ENCODE measurements at places on chromosomes 7 and 10.
A peak's percentile ranks its signal among the peaks of the same experiment; 100 is the strongest.

DNA sequence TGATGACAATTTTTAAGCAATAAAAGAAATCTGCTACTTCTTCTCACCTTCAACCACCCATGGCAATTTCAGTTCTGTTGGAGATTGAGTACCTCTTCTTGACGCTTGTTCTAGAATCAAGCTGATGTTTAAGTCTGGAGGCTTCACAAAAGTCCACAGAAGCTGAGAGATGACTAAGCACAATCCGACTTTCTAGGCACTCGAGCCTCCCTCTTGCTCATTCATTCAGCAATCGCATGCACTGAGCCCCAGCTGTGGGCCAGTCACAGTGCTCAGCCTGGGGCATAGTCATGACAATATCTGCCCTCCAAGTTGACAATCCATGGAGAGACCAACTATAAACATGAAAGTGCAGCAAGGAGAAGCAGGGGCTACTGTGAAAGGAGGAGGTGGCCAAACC is 103.2 kb downstream of the IPMK start:
- no peak for DNase-seq

DNA sequence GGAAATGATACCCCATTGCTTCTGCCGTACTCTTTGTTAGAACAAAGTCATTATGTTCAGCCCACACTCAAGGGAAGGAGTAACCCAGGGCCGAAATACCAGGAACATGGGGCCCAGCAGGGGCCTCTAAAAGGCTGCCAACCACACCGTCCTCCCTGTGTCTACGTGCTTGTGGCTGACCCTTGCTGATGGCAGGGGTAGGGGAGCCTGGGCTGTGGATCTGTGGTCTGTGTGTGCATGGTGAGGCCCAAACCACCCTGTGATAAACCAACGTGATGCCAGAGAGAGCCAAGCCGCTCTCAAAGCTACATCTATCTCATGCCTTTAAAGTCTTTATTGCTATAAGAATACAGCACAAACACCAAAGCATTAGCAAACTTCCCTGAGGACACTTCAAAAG is 159.2 kb downstream of the CCDC3 start:
- no peak for DNase-seq

DNA sequence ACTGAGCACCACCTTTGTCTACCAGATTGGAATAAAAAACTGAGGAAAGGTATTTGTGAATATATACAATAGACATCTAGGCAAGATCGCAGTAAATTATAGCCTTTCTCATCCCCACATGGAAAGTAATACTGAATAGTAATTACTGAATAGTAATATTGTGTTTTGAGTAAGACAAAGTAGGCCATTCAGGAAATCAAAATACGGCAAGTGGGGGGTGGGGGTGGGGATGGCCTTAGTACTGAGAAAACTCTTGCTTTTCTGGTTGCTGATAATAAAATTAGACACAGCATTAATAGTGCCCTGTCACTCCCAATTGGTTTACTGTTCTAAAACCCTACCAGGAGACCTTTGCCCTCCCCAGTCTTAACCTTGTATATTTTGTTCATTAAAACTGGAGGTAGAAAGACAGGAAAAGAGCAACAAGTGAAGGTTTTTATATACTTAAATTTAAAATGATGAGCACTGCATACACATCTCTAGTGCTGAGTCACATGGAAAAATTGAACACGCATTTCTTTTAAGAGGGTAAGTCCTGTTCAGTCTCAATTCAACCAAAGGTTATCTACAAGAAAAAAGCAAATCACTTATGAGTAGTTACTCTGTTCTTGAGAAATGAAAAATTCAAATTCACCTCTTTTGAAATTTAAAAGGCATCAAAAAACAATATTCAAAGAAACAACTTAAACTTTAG is 65.6 kb downstream of the IGF2BP3 start:
- DNase-seq = no peak

- DNase-seq = no peak
Measured at GRCh38 chr7:36961693-36962092, 237.4 kb upstream of the AOAH start.

DNA sequence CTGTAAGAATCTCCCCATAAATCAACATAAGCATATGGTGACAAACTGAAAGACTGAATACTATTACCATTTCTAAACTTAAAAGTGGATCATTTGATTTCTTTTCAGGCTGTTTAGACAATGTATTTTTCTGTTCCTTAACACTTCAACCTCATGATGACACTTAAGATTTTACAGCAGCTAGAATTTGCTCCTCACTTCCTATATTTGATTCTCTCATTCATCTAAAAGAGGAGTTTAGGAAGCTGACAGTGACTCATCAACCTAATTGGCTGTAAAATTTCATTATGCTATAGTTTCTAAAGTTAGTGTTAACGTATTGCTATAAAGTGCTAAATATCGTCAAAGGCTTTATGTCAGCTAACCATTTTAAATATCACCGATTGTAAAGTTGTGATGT is 478.7 kb downstream of the GRM8 start:
- DNase-seq = no peak

DNA sequence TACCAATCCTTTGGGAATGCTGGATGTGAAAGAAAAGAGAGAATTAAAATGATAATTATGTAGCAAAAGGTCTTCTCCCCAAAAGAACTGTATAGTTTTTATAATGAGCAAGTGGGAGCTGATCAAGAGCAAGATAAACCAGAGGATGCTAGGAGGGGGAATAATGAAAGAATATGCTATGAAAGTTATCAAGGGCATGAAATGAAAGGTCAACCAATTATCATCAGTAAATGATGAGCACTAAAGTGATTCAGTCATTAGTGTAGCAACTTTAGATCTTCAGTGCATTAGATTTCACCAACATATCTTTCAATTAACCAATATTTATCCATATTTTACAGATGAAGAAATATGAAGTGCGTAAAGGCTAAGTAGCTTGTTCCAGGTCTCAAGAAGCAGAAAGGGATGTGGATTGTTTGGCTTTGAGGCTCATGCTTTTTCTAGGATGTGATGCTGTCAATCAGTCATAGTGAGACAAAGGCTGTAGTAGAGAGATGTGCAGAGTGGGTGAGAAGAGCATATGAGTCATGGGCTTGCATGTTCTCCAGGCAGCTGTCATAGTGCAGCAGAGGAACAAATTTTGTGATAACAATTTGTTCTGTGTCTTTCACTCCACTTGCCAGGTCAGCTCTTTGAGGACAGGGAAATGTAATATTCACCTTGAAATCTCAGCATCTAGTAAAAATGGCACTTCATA is 5.7 kb upstream of the OR2F2 start:
- DNase-seq = no peak

GRCh38 chr10:18549105-18549504 is 102.3 kb downstream of the NSUN6 start:
- DNase-seq = no peak

DNA sequence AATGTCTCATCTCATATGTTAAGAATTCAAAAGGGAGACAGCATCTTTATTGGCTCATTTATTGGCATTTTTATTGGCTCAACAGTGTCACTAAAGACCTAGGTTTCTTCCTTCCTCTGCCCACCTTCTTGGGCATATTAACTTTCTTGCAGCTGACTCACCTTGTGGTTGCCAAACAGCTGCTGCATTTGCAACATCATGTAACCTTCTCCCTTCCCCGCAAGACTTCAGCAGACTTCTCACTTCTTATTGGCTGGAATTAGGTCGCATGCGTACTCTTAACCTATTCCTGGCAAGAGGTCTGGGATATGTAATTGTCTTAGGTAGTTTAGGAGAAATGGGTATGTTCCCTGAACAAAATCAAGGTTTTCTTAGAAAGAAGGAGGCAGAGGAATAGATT is 263.2 kb downstream of the POU6F2 start:
- DNase-seq = no peak

DNA sequence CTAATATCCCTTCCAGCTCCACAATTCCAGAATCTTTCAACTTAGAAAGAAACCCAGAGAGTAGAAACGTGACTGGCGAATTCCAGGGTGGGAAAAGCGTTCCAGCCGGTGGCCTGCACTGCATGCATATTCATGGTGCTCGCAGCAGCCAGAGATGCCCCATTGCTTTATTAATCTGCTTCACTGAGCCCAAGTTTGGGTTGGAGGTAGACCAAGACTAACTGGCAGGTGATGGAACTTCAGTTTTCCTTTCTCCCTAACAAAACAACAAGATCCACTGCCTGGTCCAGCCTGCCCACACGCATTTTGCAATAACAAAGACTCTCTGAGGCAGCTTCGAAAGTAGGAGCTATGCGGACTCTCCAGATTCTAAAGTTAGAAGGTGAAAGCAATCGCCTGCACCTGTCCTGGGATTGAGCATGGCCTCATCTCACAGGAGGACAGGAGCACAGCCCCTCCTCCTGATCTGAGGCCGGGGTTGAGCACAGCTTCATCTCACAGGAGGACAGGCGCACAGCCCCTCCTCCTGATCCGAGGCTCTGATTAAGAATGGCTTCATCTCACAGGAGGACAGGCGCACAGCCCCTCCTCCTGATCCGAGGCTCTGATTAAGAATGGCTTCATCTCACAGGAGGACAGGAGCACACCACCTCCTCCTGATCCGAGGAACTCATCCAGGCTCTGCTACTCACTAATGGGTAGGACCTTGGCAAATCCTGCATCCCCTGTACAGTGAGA is 127.8 kb upstream of the LANCL2 start:
- DNase-seq = no peak

DNA sequence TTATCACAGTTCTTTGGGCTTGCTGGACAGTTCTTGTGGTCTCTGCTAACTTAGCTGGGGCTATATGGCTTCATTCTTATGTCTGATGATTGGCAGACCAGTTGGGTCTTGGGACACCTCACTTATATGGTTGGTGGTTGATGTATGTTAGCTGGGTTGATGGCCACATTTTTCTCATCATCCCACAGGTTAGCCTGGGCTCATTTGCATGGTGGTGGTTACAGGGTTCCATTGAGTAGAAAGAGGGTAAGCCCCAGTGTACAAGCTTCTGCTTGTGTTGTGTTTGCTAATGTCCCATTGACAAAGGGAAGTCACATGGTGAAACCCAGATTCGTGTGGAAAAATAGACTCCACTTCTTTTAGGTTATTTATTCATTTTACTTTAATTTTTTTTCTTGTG is 40.6 kb downstream of the TMEM60 start:
- no peak for DNase-seq

GRCh38 chr10:109875828-109876821 is 47.2 kb downstream of the XPNPEP1 start:
- DNase-seq = no peak

GRCh38 chr10:117716889-117717288 is 174.3 kb downstream of the EMX2 start:
- no peak for DNase-seq

DNA sequence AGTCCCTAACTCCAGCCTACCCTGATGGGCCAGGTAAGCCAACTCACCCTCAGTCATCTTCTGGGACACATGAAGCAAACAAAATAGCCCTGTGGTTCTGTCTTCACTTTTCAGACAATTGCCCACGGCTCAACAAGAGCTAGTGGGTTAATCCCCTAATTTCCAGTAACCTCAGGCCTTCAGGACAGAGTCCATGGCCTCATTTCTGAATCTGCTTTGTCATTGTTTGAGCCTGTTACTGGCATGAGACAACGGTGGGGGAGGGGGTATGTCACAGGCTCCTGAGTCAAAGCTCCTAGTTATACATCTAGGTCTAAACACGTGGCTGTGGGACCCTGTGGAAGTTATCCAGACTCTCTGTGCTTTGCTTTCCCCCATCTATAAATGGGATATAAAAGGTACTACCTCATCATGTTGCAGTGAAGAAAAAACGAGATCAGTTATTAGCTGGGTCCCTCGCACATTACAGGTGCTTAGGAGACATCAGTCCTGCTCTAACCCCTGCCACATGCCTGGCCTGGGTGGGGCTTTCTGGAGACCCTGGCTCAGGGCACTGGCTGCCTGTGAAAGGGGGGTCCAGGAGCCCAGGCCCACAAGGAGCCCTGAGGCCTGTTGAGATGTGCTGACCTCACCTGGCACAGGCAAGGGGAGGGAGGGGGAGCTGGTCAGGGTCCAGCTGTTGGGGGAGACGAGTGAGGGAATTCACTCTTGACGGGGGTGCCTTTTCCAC is 16.5 kb downstream of the MAT1A start:
- peak; percentile 53 for DNase-seq

DNA sequence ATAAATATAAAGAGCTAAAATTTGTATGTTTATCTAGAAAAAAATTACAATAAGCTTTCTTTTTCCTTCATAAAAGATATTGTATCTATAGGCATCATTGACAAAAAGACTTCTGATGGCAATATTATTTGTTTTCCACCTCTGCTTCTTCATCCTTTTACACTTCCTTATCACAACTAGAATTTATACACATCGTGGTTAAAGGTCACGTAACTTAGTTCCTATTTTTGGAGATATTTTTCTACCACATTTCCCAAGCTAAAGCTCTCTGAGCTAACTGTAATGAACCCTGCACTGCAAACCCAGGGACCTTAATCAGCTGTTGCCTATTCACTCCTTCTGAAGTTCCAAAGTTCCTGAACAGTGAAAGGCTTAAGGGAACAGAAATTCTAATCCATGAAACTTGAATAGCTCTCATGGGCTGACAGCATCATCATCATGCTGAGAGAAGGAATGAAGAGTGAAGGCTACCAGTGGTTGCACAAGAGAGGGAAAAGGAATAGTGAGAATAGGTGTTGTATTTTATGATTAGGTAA is 106.1 kb upstream of the SLC13A1 start:
- DNase-seq = no peak

DNA sequence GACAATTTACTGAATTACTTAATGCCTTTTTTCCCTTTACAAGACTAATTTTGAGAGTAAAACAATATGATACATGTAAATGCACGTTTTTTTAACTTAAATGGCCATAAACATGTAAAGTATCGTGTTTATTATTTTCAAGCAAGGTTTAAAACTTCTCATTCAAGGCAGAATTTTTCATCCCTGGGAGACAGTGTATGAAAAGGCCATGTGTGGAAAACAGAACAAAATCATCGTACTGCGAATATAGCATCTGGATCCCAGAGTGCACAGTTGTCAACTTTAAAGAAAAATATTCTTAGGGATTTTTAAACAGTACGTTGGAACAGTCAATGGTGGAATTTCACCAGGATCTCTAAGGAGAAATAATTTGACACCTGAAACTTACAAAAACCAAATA is 1.1 kb upstream of the RAB11FIP2 start:
- DNase-seq = no peak

- DNase-seq = no peak
Measured at GRCh38 chr7:1314908-1315450, 82.3 kb downstream of the UNCX start.

- DNase-seq = no peak
Measured at GRCh38 chr7:8125680-8126444, 136.1 kb downstream of the ICA1 start.

DNA sequence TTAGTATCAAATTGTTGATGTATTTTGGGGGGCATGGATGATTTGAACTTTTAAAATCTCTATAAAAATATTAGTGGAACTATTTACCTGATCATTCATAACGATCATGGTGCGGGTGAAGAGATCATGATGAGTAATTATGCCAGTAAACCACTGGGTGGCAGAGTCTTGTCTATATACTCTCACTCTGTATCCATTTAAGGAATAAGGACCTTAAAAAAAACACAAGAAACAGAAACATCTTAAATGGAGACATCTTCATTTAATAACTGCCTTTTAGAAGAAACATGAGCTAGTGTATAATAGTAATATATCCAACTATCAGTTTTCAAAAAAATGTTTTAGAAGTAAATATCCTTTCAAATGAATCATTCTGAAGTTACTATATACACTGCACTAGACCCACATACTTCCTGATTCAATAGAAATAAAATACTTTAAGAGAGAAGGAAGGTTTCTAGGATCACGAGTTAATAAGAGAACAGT is 84.0 kb downstream of the NRBF2 start:
- peak; percentile 10 for DNase-seq

Measured in HuH-7 (cell line).